ENCODE measurements at places on chromosomes 1 and 21.

- DNase-seq, result no peak
Measured at GRCh38 chr1:2349806-2350205, 41.5 kb downstream of the MORN1 start.

- DNase-seq, result no peak
Measured at GRCh38 chr1:94125551-94126514, 4.9 kb upstream of the ABCA4 start.

- peak; percentile 18 for DNase-seq
Measured at GRCh38 chr1:233328142-233328921, 808 bp downstream of the MAP3K21 start.

DNA sequence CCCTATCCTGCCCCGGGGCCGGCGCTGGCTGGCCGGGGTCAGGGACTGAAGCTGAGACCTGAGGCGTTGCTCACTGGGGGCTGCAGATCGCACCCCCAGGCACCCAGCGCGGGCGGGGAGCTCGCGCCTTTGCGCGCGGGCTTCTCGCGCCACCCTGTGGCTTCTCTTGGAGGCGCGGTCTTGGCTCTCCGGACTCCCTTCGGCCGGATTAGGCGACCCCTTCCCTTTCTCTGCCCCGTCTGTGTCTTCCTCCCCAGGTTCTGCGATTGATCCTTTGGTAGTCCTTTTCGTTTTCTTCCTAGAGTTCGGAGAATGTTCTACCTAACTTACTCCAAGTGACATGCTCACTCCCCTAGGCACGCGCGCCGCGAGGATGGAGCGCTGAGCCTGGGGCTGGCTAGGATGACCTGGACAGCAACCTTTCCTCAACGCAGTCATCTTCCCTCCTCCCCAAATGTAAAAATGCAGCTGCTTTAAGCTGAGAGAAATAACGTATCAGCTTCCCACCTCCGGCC lies 495 bp upstream of the NTRK1 start:
- peak; percentile 53 for DNase-seq

DNA sequence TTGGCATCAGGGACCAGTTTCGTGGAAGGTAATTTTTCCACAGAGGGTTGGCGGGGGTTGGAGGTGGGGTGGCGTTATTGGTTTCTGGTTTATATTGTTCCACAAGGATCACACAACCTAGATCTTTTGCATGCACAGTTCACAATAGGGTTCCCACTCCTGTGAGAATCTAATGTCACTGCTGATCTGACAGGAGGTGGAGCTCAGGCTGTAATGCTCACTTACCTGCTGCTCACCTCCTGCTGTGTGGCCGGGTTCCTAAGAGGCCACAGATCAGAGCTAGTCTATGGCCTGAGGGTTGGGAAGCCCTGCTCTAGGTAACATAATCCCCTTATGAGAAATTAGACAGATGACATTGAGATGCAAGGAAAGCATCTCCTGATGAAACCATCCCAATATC lies 12.6 kb downstream of the GBP5 start:
- DNase-seq, result no peak

GRCh38 chr1:162560303-162561036 lies 1.1 kb upstream of the UAP1 start:
- DNase-seq, result no peak

- DNase-seq, result no peak
Measured at GRCh38 chr1:112322018-112322417, 74.0 kb upstream of the CTTNBP2NL start.

GRCh38 chr1:214418391-214418790 lies 133.0 kb downstream of the PTPN14 start:
- no peak for DNase-seq

DNA sequence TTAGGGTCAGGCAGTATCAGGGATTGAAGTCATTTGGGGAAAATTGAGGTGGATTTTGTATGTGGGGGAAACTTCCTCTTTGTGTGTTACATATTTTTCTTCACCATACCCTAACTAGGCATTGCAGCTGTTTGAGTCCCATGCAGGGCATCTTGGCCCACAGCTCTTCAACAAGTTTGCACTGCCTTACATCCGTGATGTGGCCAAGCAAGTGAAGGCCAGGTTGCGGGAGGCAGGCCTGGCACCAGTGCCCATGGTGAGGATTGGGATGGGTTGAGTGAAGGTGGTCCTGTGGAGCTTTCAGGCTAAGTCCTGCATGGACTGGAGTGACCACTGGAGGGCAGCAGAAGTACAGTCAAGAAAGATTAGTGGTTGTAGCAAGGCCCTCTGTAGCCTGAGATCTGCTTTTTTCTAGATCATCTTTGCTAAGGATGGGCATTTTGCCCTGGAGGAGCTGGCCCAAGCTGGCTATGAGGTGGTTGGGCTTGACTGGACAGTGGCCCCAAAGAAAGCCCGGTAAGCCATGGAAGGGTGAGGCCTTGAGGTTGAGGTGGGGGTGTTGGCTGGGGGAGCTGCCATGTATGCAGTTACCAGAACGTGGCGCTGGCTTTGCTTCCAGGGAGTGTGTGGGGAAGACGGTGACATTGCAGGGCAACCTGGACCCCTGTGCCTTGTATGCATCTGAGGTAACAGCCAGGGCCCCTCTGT lies 2.4 kb downstream of the UROD start:
- DNase-seq, result peak; percentile 71

DNA sequence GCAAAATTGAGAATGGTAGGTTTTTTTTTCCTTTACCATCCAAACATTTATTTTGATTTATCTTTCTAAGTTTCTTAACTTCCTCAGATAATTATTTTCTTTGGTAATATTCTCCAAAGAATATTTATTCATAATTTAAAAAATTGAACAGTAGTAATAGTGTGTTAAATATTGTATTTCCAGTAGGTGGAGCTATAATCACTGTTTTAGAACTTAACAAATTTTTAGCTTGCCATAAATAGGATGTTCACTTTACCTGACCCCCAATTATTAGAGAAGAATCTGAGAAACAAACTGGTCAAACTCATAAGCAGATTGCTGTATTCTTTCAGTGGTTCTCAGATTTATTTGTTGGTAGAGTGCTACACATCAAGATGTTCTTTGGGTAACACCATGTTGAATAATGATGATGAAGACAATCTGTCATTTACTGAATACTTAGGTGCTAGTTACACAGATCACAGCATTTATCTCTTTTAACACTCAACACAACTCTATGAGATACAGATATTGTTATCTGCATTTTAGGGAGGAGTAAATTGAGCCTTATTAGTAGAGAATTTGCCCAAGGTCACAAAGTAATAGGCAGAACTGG lies 82.4 kb upstream of the GPR88 start:
- DNase-seq, result no peak

DNA sequence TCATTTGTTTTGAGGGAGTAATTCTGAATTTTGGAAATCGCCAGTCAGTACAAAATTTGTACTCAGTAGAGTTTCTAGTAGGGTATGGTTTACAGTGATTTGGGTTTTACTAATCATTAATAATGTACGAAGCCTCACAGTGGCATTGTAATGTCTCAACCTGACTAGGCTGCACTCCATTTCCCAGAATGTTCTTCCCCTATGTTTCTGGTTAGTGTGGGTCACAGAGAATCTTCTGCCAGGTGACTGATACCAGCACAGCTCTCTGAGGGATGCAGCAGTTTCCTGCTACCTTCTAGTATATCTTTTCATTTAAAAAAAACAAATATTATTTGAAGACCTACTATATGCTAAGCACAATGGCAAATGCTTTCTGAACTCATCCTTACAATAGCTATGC lies 112.9 kb downstream of the PTPN14 start:
- DNase-seq, result no peak

- no peak for DNase-seq
Measured at GRCh38 chr1:226475142-226475511, 67.2 kb upstream of the PARP1 start.

DNA sequence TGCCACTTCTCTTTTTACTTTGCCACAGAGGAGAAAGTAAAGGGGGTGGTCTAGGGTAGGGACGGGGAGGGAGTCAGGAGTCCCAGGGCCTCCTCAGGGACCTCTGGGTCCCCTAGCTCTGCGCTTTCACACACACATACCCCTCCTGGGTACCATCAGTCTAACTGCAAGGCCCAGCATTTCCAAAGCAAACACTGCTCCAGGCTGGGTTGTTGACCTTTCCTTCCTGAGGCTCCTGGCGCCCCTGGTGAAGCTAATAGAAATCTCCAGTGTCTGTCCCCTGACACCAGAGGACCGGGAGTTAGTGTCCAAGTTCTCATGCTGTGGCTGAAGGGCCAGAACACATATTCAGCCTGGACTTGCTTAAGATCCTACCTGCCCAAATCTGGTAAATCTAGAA lies 3.9 kb downstream of the TMEM63A start:
- no peak for DNase-seq

GRCh38 chr1:183069562-183070216 lies 46.5 kb downstream of the LAMC1 start:
- DNase-seq, result no peak

- no peak for DNase-seq
Measured at GRCh38 chr1:71921935-71922559, 360.3 kb downstream of the NEGR1 start.

GRCh38 chr21:44526096-44526997 lies 13.6 kb downstream of the KRTAP10-1 start:
- no peak for DNase-seq

DNA sequence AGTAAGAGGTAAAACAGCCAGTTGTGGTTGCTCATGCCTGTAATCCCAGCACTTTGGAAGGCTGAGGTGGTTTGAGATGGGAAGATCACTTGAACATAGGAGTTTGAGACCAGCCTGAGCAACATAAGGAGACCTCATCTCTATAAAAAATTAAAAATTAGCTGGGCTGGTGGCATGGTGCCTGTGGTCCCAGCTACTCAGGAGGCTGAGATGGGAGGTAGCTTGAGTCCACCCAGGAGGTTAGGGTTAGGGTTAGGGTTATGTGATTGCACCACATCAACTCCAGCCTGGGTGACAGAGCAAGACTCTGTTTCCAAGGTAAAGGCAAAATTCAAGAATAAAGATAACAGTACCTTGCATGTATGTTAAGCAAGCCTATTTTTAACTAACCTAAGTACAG lies 3.5 kb downstream of the SAMSN1 start:
- no peak for DNase-seq

All from central memory CD8-positive, alpha-beta T cell (primary cell).